ENCODE measurements at places on chromosomes 7 and 10.
A peak's percentile ranks its signal among the peaks of the same experiment; 100 is the strongest.

- no peak for DNase-seq
These were observed 60.4 kb upstream of the KCNIP2 start for GRCh38 chr10:101903827-101904550.

- DNase-seq, result peak; percentile 93
These were observed at the start of gene NPTX2 for GRCh38 chr7:98617051-98617959. TSS of gene NPTX2 (plus strand) at chr7:98617285. CDS start at chr7:98617462, 177 bp downstream.

DNA sequence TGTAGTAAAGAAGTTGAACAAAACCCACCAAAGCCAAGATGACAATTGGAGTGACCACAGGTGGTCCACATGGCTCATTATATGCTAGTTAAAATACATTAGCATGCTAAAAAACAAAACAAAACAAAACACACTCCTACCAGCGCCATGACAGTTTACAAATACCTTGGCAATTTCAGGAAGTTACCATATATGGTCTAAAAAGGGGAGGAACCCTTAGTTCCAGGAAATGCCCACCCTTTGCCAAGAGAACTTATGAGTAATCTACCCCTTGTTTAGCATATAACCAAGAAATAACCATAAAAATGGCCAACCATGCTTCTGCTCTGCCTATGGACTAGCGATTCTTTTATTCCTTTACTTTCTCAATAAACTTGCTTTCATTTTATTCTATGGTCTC is 979.1 kb upstream of the POT1 start:
- DNase-seq, result no peak

GRCh38 chr10:52030051-52030790 is 283.9 kb upstream of the DKK1 start:
- no peak for DNase-seq

- no peak for DNase-seq
These were observed 174.2 kb upstream of the NPS start for GRCh38 chr10:127374901-127375300.

GRCh38 chr10:97479939-97480338 is 18.3 kb downstream of the MMS19 start:
- DNase-seq, result peak; percentile 96

GRCh38 chr10:12512332-12513002 is 163.1 kb downstream of the CAMK1D start:
- DNase-seq, result no peak

- peak; percentile 38 for DNase-seq
These were observed 201.0 kb downstream of the CHRM2 start for GRCh38 chr7:137069249-137069963.

- DNase-seq, result no peak
These were observed 20.3 kb downstream of the YWHAG start for GRCh38 chr7:76338298-76339084.

DNA sequence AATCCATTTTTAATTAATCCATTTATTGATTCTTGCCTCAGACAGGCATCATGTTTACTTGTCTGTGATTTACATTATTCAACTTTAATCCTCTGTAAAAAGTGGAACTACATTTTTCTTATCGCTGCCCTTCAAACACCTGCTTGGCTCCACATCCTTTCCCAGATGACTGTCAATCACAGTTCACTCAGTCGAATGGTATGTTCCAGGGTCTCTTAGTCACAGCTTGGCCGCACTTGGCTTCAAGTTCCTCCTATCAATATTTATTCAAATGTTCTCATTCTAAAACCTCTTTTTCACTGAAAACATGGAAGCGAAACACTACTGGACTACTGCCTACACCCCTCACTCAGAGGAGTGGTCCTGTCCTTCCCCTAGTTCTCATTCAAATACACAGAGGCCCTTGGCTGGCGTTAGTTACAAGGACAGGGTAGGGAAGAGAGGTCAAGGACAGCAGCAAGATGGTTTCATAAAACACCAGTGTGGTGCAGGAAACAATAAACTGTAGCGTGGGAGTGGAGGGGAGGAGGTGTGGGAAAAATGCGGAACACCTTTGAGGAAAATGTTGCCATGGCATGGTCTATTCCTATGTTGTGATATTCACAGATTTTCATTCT is 143.2 kb downstream of the USP6NL start:
- DNase-seq, result no peak

DNA sequence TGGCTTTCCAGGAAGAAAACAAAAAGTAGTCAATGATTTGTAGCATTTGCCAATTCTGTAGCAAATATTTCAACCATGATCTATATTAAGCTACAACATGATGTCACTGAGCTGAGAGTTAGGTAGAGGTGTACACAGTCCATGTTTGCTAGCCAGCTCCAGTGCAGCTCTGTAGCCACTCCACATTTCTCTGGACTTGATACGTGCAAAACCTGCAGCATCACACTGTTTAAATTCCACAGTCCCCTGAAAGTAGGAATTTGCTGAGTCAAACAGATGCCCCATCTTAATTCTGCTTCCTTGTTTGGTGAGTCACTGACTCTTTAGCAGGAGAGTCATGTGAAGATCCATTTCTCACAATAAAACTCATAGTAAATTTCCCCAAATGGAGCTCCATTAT is 89.8 kb upstream of the LRRTM3 start:
- DNase-seq, result no peak

DNA sequence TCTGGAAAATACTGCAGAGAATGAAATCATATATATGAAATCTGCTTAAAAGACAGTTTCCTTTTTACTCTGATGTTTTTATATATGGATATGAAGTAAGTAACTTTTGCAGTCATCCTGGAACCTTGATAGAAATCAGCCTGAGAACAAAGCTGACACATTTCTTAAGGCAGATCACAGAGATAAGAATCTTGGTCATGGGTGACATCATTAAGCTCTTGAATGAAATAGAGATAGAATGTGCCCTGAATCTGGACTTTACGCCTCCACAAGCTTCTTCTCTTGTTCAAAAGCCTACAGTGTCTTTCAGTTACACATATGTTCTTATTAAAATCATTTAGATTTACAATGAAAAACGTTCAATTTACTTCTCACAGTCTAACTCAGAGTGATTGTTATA is 319.1 kb upstream of the CNTNAP2 start:
- DNase-seq, result no peak

GRCh38 chr7:34900891-34901513 is 136.3 kb downstream of the DPY19L1 start:
- DNase-seq, result peak; percentile 71

GRCh38 chr7:108403597-108404217 is 52.5 kb downstream of the NRCAM start:
- no peak for DNase-seq

Data from endodermal cell (in vitro differentiated cells).